ENCODE measurements at places on chromosomes 4 and X. TPM values are rescaled to one million over a fixed set of nuclear protein-coding genes. Genes with fewer than 3 reads are reported as not detected.

The GPC3 gene
- polyA plus RNA-seq = 368 TPM

DNA sequence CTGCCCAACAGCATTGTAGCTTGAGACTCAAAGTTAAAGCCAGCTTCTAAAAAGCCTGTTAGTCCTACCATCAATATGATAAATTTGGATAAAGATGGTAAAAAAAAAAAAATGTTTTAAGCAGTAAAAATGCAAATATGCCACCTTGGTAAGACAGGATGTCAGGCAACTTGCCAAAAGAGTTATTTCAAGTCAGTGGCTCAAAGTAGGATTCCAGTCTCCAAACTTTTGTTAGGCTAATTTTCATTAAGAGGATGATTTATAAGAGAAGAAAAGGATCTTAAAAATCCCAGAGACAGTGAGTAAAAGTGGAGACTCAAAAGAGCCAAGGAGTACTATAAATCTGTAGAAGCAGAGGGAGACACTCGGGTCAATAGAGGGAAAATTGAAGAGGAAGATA lies 47.5 kb downstream of the GASK1B start:
- no peak for DNase-seq

DNA sequence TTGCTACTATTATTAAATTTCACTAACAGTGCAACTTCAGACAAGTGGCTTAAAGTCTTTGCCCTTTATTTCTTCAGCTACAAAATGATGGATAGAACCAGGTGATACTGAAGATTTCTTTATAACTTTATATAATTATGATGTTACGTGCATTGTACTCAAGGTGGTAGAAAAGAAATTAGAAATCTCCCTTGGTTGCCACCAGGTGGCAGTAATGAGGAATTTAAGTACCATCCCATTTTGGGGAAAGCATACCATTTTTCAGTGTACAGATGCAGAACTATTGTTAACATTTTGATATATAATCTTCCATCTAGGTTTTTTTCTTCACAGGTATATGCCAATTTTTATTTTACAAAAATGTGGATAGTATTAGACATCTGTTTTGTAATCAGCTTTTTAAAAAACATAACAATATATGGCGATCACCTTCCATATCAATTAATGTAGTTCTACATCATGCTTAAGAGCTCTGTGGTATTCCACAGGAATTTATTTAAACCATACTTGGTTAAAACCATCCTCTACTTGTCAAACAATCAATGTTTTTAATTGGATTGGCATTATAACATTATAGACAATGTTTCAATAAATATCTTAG lies 37.7 kb upstream of the RAB33B start:
- DNase-seq = peak; percentile 53

The PNMA6E gene
- not detected for polyA plus RNA-seq

The CEP135 gene
- 8.0 TPM for polyA plus RNA-seq

The TBX22 gene
- polyA plus RNA-seq = 0.11 TPM

DNA sequence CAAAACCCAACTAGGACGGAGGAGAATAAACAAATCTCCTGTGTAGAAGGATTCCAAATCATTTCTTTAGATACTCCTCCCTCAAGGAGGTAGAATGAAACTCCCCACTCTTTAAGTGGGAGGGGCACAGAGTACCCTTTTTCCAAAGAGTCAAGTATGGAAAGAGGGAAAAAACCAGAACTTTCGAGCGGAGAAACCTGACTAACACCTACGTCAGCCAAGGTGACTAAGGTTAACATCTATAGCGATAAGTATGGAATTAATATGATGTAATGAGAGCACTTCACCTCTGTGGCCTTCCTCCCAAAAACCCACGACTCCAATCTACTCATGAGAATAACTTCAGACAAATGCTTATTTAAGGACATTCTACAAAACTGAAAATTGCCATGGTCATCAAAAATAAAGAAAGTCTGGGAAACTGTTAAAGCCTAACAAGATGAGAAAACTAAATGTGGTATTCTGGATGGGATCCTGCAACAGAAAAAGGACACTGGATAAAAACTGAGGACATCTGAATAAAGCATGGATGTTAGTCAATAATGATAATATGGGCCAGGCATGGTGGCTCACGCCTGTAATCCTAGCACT lies 157.0 kb upstream of the MAP3K15 start:
- DNase-seq = no peak

Data from muscle of back (tissue), 13 donors.